Pulmonary artery endothelial cell (primary cell): ENCODE measurements at places on chromosomes 7 and 10.
A peak's percentile ranks its signal among the peaks of the same experiment; 100 is the strongest.

DNA sequence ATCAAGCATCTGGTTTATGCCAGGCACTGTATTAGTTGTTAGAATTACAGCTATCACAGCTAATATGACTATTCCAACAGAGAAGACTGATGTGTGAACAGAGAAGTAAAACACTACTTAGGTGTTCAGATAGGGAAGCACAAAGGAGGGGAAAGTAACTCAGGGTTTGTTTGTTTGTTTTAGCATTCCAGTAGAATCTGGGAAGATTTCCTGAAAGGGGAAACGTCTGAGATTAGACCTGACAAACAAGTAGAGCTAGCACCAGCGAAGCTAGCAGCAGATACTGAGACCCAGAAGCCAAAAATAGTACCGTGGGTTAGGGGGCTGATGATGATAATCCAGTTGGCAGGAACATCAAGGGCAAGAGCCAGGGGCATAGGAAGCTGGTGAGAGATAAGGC, 28.8 kb upstream of the KLHL7 start:
- no peak for DNase-seq

DNA sequence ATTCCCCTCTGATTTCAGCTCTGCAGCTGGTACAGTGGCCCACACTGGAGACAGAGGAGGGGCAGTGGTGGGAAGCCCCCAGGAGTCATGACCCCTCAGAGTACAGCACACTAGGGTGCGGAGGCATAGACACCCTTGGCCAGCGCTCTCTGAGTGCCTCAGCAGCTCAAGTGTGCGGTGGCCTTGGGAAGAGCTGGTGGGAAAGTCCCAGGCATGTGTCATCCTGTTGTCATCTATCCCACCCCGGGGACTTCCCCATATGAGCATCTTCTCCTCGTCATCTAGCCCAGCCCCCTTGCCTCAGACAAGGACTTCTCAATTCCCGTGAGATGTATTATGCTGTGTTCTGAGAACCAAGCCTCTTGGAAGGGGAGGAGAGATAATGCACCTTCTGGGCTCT, 15.6 kb upstream of the PPIF start:
- DNase-seq: no peak

DNA sequence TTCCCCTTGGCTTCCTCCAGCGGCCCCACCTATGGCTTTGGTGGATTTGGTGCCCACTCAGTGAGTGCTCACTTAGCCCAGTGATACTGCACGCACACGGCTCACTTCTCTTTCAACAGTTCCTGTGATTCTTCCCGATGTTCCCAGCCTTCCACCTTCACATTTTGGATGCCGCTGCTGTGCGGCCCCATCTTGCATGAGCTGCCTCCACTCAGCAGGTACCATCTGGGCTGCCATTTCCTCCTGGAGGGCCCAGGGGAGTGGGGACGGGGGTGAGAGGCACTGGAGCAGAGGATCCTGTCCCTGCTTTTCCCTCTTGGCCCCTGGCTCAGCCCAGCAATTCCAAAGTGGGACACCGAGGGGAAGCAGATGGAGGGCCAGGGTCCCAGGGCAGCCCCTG, 323.3 kb upstream of the ZNF32 start:
- no peak for DNase-seq

- no peak for DNase-seq
Observed at GRCh38 chr10:13681960-13682359, 95.2 kb downstream of the PRPF18 start.

- no peak for DNase-seq
Observed at GRCh38 chr10:22444219-22444788, 99.0 kb downstream of the SPAG6 start.

DNA sequence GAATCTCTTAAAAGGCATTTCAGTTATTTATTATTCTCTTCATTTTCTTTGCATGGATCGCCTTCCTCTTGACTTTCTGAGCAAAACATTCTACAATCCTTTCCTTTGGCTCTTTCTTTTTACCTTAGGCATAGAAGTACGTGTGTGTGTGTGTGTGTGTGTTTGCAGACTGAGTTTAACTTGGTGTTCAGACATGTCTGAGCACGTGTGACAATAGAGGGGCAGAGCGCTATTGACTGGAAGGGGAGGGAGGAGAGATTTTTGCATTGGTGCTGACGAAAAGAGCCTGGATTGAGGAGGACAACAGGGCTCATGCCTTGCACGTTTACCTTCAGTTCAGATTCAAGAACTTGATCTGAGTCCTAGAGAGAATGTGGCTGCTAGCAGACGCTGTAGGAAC, 129.8 kb downstream of the SEC23IP start:
- no peak for DNase-seq

DNA sequence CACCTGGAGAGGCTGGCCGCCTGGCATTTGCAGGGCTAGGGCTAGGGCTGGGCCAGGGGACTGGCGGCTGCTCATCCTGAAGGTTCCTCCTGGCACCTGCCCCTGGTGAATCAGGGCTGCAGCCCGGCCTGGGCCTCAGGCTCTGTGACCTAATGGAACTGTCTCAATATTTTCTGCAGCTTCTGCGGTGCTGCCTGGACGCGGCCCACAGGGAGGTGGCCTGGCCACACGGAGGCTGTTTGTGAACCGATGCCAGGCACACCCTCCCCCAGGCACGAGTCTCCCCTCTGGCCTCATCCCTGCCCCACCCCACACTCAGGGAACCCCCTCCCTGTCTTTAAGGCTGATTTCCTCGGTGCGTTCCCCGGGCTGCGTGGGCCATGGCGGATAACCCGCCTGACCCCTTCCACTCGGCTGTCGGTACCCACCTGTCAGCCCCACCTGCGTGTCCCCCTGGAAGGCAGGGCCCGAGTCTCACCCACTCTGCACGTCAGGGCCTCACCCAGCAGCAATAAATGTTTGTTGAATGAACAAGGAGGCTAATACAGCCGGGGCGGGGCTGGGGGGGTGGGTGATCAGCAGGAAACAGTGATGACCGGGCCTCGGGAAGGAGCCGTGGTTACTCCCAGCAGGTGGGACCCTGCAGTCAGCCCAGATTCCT, 54.5 kb upstream of the DNAJB6 start:
- DNase-seq: no peak

- peak; percentile 32 for DNase-seq
Observed at GRCh38 chr7:116030651-116031276, at the start of gene TFEC. TFEC (minus strand) TSS chr7:116030763; CDS start chr7:115984441, 46,322 bp downstream.

DNA sequence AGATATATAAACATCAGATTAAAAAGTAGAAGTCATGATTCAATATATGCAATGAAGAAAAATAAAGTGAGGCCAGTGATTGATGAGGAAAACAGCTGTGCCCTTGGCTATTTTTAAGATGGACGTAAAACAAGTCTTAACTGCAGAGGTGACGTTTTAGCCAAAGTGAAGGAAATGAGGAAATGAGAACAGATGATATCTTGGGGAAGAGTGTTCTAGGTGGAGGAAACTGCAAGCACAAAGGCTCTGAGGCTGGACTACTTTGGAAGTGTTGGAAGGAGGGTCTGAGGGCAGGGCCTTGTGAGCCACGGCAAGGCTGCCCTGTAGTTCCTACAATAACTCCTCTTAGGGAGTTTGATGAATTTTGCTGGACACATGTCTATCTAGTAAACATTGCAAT, 140.5 kb upstream of the AKR1E2 start:
- DNase-seq: no peak

DNA sequence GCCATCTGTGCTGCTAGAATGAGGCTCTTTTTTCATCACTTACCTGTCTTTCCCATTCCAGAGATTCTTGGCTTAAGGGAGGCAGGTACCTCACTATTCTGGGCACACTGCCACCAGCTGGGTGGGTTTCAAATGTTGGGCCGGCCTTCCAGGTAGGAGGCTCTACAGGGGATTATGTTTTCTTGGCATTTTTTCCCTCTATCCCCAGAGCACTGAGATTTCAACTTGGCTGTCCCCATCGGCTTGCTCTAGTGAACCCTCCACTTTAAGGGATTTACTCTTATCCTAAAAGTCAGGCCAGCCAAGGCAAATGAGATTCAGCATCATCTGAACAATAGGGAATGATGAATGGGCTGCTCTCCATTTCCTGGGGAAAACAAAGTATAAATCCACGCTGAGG, 710.1 kb upstream of the CELF2 start:
- no peak for DNase-seq

DNA sequence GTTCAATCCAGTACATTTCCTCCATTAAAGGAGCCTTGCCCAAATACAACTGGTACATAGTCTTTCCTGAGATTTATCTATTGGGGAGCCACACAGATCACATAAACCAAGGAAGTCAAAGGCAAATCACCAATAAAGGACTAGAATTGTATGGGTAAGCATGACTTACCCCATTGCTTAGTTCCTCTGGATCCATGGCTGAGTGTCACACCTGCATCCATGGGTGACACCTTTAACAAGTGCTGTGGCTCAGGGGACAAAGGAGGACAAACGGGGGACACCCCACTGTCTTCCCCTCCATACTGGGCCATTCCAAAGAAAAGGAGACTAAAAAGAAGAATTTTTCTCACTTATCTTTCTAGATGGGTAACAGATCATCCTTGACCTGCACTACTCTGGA, 30.4 kb downstream of the ZNF92 start:
- DNase-seq: no peak

GRCh38 chr10:92800134-92800733, 48.1 kb upstream of the EXOC6 start:
- DNase-seq: no peak

DNA sequence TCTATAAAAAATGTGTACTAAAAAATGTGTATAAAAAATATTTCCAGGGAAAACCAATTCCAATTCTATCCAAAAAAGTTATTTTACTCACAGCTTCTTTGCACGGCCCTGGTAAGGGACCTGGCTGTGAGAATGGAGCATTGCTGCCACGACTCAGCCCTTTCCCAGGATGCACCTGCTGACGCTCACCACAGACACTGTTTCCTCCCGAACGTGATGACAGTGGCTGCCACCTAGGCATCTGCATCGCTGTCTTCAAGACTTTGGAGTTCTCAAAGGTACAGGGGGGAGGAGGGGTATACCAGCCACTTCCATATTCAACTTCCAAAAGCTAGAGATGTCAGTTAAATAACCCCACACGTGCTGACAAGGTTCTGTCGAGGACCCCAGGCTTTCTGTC, 23.9 kb upstream of the PTPRN2 start:
- DNase-seq: no peak

DNA sequence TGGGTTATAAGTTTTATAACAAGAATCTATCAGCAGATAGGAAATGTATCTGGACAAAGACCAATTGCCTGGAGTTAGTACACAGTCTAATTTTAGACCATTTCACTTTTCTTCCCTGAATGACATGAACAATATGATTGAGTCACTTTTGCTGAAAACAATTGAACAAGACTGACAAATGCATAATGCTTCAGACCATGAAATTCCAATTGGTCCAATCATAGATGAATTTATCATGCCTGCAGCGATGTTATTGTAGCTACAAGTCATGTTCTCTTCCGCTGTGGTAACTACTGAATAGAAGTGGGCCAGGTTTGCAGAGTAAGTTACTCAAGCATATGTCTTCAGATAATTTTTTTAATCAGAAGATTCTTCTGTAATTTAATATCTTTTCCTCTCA, 73.4 kb downstream of the VSTM2A start:
- DNase-seq: no peak

DNA sequence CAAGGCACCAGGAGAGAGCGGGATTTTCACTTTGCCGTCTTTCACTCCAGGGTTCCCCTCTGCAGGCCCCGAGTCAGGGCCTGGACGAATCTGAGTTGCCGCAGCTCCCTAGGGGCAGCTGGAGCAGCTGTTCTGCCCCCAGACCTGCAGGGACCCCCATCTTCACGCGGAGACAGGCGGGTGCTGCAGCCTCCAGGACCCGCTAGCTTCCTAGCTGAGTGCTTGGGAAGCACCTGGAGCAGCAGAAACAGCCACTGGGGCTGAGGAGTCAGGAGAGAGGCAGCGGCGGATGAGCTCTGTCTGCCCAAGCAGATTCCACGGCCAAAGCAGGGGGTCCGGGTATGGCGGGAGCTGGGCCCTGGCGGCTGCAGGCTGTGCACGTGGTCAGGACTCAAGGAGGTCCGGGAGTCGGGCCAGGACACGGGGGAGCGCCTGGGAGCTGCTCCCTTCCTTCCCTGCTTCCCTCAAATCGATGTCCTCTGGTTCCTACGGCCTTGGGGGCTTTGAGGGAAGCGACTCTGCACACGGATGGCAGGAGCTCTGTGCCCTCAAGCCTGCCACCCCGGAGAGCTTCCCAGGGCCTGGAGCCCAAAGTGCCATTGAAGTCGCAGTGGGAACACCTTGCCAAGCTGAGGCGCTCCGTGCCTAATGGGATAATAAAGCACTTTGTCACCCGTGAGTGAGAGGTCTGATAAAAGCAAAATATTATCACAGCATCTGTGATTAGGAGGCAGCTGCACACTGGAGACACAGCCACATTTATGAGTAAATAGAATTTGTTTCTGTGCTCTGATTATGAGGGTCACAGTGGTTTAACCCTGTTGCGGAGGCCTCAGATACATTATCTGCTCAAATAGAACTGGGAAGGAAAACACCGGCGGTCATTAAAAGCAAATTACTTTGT, 17.2 kb downstream of the MNX1 start:
- no peak for DNase-seq

DNA sequence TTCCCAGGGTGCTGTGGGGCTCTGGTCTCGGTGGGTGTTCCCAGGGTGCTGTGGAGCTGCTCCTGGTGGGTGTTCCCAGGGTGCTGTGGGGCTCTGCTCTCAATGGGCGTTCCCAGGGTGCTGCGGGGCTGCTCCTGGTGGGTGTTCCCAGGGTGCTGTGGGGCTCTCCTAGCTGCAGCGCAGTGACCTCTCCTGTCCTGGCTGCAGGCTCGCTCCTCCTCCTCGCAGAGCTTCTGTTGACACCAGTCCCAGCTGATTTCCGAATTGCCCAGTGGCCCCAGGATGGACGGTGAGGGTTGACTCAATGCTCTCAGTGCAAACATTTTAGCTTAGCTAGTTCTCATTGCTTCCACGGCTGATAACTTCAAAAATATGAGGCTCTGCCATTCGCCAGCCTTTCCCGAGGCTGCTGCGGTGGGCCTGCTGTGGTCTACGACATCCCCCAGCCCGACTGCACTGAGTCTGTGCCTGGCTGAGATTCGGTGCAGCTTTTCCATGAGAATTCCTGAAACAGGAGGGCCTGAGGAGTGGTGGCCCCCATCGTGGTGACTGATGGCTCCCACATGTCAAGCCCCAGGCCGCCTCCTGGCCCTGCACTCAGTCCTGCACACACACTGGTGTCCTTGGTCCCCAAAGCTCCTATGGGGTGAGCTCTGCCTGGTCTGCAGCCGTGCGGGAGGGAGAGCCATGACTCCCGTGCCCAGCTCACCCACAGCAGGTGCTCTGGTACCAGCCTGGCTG, 58.3 kb upstream of the NKX6-2 start:
- no peak for DNase-seq
